ENCODE measurements at places on chromosomes 6 and 20.
A peak's percentile ranks its signal among the peaks of the same experiment; 100 is the strongest.

GRCh38 chr6:36912586-36912985 is 26.8 kb downstream of the C6orf89 start:
- DNase-seq, result peak; percentile 11

- no peak for DNase-seq
Measured at GRCh38 chr6:29561606-29562181, 2.2 kb upstream of the UBD start.

- no peak for DNase-seq
Measured at GRCh38 chr6:104630522-104630921, 229.2 kb downstream of the HACE1 start.

GRCh38 chr20:62580733-62581132 is 61.6 kb upstream of the SLCO4A1 start:
- DNase-seq, result no peak

- DNase-seq, result no peak
Measured at GRCh38 chr6:168468045-168468444, 27.1 kb downstream of the SMOC2 start.

DNA sequence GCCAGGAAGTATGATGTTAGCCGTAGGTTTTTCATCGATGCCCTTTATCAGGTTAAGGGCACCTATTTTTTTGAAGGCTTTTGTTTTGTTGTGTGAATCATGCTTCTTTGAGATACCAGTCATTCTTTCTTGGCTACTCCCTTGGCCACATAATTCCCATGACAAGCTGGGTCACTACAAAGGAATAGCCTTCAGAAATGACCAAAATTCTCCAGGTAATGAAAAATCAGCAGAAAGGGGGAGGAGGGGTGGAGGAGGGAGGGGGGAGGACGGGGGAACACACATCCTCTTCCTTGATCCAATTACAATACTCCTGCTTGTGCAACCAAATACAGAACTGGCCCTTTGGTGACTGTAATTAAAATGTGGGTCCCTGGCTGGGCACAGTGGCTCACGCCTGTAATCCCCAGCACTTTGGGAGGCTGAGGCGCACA is 21.7 kb upstream of the TGM2 start:
- DNase-seq, result no peak

Data from stimulated activated CD8-positive, alpha-beta memory T cell treated with anti-CD3 and anti-CD28 coated beads, Interleukin-15, amount 100 ng/mL, for 24 hours (primary cell).